Retina (tissue), 1 donor: ENCODE measurements at places on chromosomes 13 and 19.

DNA sequence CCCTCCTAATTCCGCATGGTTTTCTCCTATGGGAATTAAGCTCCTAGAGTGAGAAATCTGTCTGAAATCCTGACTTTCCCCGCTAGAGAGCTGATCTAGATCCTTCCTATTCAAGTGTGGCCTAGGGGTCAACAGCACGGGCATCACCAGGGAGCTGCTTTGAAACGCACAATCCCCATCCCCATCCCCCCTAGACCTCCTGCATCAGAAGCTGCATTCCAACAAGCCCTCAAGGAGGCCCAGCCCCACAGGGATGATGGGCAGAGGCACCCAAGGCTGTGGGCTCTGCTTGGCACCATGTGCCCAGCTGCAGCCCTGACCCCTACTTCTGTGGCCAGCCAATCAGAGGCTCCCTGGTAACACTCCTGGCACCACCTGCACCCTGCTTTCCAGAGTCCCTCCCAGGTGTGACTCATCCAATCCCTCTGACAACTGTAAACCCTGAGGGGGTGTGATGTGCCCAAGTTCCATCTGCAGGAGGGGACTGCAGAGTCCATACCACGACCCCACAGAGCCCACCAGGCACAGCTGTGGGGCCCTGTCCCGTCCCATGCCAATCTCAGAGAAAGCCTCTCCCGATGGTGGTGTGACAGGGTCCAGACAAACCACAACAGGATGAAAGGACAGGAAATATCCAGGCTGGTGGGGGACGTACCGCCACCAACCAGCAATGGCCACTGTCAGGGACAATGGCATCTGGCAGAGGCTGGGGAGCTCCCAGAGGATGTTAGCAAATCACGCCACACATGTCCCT is 19.8 kb upstream of the SLC35E1 start:
- DNase-seq = no peak

DNA sequence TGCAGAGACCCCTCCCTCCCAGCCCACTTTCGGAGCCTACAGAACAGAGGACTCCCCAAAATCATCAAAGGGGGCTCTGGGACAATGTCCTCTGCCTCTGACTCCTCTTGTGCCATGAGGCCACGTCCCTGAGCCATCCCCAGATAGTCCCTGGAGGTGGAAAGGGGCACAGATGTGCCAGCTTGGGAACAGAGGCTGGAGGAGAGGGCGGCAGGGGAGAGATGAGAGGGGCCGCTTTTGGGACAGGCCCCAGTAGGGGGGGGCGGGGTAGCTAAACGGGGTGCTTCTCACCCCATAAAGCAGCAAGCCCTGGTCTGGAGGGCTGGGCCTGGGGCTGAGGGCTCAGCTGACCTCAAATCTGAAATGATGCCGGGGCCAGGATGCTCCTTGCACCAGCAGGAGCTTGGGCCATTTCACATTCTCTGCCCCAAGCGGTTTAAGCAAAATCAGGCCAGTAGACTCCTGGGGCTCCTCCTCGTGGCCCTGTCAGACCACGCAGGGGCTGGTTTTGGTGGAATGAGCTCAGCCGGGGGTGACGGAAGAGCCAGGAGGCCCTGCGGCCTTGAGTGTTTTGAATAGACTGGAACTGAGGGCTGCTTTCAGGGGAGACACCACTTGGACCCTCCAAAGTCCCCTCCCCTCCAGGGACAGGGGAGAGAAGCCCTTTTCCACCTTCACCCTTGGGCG is 27.1 kb downstream of the ONECUT3 start:
- DNase-seq = no peak

DNA sequence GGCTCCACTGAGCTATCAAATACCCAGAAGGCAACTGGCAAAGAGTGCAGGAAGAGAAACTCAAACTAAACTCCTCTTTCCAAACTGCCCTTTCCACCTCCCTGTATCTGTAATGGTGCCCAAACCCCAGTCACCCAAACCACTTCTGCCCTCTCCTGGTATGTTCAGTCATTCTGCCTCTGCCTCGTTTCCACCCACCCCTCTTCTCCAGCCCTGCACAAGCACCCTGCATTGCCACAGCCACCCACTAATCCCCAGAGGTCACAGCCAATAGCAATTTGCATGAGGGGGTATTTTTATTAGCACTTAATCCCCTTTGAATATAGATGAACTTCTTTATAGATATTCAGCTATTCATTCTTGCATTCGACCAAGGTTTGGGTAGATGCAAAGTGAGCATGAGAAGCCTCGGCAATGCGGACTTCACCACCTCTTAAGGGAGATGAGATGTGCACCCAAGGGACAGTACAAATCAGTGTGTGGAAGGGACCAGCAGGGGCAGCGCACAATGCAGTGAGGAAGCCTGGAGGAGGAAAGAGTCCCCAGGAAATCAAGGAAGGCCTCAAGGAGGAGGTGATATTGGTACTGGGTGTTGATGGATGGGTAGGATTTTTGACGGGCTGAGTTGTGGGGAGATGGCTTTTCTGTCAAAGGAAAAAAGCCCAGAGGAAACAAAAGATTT is 12.4 kb downstream of the TMEM272 start:
- no peak for DNase-seq

GRCh38 chr13:29515372-29515771 is 80.1 kb downstream of the SLC7A1 start:
- no peak for DNase-seq

GRCh38 chr13:21328201-21328600 is 130.9 kb downstream of the ZDHHC20 start:
- no peak for DNase-seq

DNA sequence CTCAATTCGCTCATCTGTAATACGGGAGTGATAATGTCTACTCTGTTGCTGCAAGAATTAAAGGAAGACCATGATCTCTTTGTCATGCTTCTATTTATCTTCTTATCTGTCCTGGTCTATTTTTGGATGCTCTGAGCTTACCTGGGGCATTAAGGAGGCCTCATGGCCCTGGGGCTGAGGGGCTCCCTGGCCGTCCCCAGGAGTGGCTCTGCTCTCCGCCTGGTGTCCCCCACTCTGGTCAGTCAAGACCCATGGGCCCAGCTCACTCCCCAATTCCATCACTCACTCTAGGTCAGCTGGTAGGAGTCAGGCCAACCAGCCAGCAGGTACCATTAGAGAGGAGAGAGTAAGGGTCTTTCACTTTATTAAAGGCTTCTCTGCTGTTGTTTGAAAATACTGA is 1.1 kb upstream of the CHST8 start:
- DNase-seq = no peak

DNA sequence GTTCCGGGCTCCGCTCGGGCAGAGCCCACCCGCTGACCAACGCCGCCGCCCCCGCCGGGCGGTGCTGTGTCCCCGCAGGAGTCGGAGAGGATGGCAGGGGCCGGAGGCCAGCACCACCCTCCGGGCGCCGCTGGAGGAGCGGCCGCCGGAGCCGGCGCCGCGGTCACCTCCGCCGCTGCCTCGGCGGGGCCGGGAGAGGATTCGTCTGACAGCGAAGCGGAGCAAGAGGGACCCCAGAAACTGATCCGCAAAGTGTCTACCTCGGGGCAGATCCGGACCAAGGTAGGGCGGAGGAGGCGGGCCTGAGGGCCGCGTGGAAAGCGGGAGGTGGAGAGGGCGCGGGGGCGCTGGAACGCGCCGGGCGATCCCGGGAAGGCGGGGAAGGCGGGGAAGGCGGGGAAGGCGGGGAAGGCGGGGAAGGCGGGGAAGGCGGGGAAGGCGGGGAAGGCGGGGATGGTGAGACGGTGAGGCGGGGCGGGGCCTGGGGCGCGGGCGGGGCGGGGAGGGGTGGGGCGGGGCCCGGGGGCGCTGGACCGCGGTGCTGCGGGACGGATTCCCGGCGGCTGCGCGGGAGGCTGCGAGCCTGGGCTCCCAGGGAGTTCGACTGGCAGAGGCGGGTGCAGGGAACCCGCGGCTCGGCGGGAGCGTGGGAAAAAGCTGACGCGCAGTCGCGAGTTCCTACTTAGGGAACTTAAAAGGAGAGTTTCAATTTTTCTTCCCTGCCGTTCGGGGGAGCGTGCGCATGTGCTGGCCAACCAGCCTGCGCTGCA is 421 bp downstream of the DGKH start:
- peak; percentile 86 for DNase-seq

- DNase-seq = peak; percentile 34
Observed at GRCh38 chr19:4455719-4456475, 1.7 kb downstream of the UBXN6 start.

- peak; percentile 48 for DNase-seq
Observed at GRCh38 chr19:55305491-55305890, 19.6 kb downstream of the TMEM150B start.
